ENCODE measurements at places on chromosomes 3 and 15.
A peak's percentile ranks its signal among the peaks of the same experiment; 100 is the strongest.

GRCh38 chr3:79015854-79016253, 751.9 kb downstream of the ROBO1 start:
- DNase-seq = no peak

DNA sequence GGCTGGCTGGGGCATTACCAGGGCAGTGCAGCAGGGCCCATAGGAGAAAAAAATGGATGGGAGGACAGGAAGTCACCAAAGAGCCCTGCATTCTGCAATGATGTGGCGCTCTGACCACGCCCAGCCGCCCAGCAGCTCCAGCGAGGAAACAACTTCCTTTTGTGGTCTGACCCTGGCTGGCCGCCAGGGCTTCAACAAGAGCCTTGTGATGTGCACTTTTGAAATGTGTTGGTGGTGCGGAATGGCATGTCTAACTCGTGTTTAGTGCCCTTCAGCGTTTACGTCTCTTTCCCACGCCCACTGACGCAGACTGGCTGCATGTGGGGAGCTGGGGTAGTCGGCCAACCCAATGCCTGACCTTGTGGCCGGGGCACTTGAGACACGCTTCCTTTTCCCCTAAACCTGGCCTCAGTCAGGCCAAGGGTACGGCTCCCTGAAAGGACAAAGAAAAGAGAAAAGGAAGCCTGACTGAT, 81.9 kb upstream of the CTNNB1 start:
- peak; percentile 89 for DNase-seq

- DNase-seq = no peak
Measured at GRCh38 chr3:194032828-194033435, 103.0 kb upstream of the HES1 start.

DNA sequence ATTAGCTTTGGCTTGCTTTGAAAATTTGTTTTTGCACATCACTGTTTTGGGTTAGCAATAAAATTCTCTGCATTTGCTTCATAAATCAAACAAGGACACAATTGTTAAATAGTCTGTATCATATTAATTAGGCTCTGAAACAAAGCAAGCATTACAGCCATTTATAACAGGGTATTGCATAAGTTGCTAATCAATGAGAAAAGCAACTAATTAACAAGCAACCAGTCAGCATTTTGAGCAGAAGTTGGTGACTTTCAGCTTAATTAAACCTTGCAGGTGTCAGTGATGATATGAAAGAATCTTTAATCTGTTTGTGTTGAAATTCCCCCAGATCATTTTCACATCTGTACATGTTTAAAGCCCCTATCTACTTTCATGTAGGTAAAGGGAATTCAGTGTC, 495.1 kb downstream of the IL5RA start:
- DNase-seq = no peak

GRCh38 chr15:57375827-57376695, at the start of gene CGNL1:
CGNL1 (plus strand) TSS chr15:57376505; CDS start chr15:57438000, 61,495 bp downstream.
- no peak for DNase-seq

GRCh38 chr15:88472225-88472624, 4.7 kb downstream of the MRPS11 start:
- no peak for DNase-seq

GRCh38 chr15:90264671-90265070, 801 bp upstream of the NGRN start:
- peak; percentile 15 for DNase-seq

- no peak for DNase-seq
Measured at GRCh38 chr3:57006179-57006657, 54.2 kb upstream of the SPATA12 start.

GRCh38 chr3:142987080-142987700, 14.2 kb upstream of the U2SURP start:
- peak; percentile 11 for DNase-seq

DNA sequence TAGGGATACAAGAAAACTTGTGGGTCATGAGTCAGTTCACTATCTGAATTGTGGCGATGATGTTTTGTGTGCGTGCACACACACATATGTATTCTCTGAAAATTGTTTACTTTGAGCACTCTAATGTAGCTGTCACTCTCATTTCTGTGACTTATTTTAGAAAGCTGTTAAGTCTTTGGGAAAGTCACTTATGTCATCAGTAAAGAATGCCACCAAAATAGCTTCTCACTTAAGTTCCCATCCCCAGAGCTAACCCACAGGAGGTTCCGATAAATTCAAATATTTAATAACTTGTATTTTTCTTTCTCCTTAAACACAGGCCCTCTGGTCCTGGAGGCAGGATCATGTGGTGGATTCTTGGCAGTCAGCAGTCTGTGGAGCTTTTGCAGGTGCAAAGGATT, 138.3 kb downstream of the LRIG1 start:
- no peak for DNase-seq

GRCh38 chr3:174822320-174822719, 36.8 kb upstream of the NAALADL2 start:
- DNase-seq = no peak

DNA sequence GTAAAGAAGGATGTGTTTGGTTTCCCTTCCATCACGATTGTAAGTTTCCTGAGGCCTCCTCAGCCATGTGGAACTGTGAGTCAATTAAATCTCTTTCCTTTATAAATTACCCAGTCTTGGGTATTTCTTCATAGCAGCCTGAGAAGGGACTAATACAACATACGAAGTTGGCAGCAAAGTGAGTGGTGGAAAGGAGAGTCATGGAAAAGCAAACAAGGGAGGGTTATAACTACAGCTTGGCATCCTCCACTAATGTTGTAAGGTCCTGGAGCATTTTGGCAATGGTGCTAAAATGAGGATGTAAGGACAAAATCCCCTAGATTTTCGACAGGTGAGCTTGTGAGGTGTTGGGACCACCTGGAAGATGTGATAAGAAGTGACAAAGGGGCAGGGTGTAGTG, 5.8 kb upstream of the TMEM41A start:
- DNase-seq = no peak

Data from CD4-positive, alpha-beta T cell treated with Interleukin-6 at 100 ng/mL for 8 hours (primary cell).